Cortex of kidney (tissue), 1 donor: ENCODE measurements at places on chromosomes 11 and 22.

- DNase-seq, result no peak
These were observed 29.0 kb downstream of the C22orf31 start for GRCh38 chr22:29032584-29032983.

DNA sequence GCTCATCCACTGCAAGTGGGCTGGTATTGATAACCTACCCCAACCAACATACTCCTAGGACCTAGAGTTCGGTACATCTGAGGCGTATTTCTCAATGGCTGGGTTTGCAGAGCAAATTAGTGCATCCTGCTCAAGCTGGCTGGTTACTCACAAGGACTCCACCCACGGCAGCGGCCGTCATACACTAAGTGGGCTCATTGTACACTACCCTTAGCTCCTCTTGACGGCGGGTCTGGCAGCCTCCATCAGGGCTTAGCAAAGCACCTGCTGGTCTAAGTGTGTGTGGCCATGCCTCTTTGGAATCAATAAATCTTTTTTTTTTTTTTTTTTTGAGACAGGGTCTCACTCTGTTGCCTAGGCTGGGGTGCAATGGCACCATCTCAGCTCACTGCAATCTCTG is 20.2 kb upstream of the KCNJ11 start:
- DNase-seq, result no peak

DNA sequence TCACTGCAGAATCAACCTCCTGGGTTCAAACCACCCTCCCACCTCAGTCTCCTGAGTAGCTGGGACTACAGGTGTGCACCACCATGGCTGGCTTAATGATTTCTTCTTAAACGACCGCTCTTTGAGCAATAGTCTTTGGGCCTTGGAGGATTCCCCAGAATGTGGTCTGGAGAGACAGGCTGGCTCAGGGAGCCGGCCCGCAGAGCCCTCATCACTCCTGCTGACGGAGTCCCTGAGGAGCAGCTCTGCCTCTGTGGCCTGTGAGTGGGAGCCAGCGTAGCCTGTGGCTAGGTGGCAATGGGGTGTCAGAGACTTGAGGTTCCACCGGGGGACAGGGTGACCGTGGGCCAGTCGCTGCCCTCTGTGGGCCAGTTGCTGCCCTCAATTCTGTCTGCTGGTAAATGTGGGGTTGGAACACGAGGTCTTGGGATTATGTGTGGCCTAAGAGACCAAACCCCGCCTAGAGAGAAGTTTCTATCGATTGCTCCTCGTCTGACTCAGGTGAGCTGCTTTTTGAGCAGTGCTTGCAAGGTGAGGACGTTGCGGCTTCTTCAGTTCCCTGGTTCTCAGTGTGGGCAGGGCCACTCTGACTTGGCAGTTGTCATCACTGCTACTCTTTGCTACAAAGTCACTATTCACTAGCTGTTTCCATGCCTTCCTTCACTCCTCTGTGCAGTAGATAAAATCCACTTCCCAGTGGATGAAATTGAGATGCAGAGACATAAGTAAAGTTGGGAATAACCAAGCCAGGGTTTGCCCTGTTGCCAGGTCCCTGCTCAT is 124.8 kb upstream of the NECTIN1 start:
- DNase-seq, result no peak

GRCh38 chr11:59822989-59823566 is 12.5 kb upstream of the MRPL16 start:
- no peak for DNase-seq

GRCh38 chr11:33258631-33259205 is 1.5 kb downstream of the HIPK3 start:
- no peak for DNase-seq

GRCh38 chr11:292211-293121 is 3.5 kb downstream of the PGGHG start:
- DNase-seq, result no peak

GRCh38 chr22:31210556-31211421 is 1.3 kb upstream of the LIMK2 start:
- DNase-seq, result no peak

GRCh38 chr11:95608093-95608492 is 181.5 kb downstream of the FAM76B start:
- DNase-seq, result no peak

DNA sequence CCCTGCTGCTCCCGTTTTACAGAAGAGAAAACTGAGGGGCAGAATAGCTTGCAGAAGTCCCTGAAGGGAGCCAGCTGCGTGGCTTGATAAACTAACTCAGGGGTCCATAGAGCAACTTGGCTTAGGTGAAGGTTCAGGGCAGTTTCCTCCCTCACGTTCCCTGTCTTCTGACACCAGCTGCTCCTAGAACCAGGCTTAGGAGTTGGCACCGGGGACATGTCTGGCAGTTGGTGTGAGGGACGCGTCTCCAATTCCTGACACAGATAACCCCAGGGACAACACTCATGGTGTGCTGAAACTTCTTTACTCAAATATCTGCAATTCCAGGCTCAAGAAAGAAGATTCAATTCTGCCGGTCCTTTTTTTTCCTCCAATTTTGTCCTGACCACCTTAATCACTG is 85.7 kb downstream of the DSCAML1 start:
- DNase-seq, result no peak

- no peak for DNase-seq
These were observed 4.5 kb downstream of the TMEM134 start for GRCh38 chr11:67464411-67465188.

DNA sequence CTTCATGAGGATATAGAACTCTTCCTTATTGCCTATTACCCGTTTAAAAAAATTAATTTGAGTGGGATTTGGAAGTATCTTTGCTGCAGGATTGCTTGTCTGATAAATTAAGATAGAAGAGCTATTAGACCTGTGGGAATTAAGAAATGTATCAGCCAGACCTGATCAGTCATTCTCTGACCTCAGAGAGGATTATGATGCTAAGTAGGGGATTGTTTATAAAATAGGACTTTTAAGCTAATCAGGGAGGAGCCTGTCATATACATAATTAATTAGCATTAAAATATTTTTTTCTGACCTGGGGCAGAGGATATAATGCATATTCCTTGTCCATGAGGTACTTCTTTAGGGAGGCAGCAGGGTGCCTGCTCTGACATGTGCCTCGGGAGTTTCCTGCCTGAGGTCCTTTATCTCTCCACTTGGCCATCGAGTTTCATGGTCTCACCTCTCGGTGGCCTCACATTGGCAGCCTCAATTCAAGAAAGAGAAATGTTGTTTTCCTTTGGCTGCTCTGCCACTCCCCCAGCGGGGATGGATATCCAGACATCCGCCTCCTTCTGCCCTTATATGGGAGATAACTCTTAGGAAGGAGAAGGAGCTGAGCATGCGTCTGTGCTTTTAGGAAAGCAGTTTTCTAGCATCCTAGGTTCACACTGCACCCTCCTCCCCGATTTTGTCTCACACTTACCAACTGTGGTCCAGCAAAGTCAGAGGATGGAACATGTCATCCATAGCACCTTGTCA is 41.1 kb downstream of the DIXDC1 start:
- DNase-seq, result no peak

- no peak for DNase-seq
These were observed 188.4 kb upstream of the NAV2 start for GRCh38 chr11:19524171-19524671.

- no peak for DNase-seq
These were observed 14.0 kb downstream of the CAPN5 start for GRCh38 chr11:77080643-77081210.

DNA sequence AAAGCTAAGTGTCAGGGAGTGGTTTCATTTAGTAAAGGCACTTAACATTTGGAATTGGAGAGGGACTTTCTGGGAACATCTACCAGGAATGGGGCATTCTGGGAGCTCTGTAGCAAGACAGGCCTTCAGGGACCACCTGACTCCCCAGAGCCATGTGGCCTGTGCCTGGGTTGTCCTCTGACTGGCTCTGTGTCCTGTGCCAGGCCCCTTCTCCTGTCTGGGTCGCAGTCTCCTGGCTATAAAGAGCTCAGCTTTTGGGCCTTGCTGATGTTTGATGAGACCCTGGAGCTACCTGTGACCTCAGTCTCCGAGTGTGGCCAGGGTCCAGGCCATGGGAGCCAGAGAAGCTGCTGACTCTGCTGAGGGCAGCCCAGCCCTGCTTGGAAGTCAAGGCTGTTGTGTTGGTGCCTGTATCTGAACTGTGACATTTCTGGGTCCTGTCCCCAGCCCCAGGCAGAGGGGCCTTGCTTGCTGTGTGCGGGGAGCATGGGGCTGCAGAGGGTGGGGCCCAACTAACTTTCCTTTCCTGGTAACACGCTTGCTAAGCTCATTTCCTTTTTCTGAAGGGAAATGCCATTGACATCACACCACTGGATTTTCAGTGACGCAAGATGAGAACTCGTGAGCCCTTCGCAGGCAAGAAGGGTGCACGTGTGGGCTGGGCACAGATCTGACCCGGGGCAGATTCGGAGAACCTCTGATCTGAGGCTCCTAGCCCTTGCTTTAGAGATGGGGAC is 41.3 kb downstream of the LRRC32 start:
- DNase-seq, result no peak

GRCh38 chr11:9313648-9314290 is 624 bp downstream of the TMEM41B start:
- DNase-seq, result no peak

DNA sequence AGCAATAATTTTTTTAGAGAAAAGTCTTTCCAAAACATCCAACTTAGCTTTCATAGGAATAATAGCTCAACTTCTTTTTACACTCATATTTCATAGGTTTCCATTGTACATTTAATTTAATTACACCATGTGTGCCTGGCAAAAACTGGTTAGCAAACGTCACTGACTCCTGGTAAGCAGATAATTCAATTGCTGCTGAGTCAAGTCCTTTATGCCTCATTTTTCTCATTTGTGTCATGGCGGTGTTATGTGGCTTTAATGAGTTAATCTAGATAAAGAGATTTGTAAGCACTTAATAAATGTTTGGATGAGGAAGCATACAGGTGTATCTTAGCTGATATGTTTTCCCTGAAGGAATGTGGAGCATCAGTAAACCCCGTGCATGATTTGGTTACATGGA is 41.2 kb upstream of the PAK1 start:
- no peak for DNase-seq

DNA sequence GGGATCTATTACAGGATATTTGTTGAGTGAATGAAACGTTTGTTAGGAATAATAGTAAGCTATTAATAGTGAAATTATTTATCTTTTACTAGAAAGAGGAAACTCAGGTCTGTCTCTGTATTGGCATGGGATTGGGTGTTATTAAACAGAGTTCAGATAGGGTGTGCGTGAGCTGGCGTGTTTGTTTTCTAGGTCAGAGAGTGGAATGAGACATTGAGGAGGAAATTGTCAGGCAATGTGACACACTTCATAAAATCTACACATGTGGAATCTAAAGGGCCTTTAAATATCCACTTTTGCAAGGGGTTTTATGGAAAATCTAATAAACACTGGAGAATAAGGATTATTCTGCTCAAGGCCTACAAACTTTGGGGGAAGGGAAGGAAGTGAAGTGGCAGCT is 552.9 kb downstream of the NTM start:
- DNase-seq, result no peak

GRCh38 chr11:8459711-8460399 is 134.2 kb downstream of the STK33 start:
- no peak for DNase-seq

DNA sequence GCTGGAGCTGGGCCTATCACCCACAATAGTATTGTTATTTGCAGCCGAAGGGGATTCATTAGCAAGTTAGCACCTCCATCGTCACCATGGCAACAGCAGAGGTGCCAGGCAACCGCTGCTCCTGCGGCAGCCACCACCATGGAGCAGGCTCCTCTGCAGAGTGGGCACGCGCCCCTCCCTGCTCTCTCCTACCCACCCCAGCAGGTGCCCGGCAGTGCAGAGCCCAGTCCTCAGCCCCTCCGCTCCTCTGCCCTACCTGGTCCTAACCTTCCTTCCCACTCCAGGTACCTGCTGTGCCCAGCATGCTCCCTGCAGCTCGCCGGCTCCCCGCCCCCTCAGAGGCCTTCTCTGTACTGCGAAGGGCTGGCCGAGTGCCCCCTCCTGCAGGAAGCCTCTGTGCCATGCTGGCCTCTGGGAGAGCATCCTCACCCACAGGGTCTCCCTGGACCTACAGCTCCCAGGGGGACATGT is 3.6 kb downstream of the DUSP8 start:
- no peak for DNase-seq

DNA sequence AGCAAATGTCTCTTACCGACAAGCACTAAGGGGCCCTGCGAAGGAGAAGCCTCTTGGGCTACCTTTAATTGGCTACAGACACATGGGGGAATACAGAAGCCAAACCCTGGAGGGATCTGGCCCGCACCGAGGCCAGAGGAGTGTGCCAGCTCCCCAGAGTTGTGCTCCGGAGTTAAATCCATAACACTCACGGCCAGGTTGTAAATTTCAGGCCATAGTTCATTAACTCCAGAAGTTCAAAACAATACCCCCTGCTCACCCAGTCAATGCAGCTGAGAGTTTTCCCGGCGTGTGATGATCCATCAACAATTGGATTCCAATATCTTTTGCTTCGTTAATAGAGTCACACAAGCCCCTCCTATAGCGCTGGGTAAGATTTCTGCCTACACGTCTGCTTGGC is 371.5 kb downstream of the NXPE2 start:
- DNase-seq, result no peak

- no peak for DNase-seq
These were observed 13.2 kb downstream of the ZNRF3 start for GRCh38 chr22:28896611-28897010.

DNA sequence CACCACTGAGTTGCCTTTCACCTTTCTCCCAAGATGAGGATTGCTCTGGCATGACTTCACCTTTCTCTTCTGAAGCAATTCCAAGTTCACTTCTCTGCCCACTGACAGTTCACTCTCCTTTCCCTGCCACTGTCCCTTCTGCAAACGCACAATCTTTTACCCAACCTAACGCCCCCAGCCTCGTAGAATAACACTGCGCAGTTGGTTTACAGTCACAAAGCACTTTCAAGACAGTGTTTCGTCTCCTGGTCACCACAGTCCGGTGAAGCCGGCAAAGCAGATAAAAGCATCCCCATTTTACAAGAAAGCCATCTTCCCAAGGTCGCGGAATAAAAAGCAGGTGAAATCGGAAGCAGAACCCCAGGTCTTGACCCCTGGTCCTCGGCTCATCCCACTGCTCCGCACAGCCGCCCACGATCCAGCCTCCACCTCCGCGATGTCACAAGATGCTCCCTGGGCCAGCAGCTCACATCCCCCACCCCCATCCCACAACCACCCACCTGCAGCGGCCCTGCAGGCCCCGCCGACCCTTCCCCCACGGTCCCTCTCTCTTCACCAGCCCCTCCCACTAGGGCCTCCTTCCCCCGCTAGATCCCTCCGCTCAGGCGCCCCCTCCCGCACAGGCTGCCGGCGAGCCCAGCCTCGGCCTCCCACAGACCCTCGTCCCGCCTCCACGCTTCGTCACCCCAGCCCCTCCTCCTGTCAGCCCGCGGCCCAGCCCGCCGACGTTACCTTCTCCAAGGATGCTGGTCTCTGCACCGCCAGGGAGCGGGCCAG is 585 bp downstream of the PI4KA start:
- DNase-seq, result no peak
